ENCODE measurements at places on chromosomes 3 and 15. TPM values are rescaled to one million over a fixed set of nuclear protein-coding genes. Genes with fewer than 3 reads are reported as not detected.

- peak; percentile 58 for DNase-seq
Observed at GRCh38 chr3:107431246-107432012, 54.2 kb downstream of the CCDC54 start.

The OR5K2 gene
- not detected for total RNA-seq

The KNG1 gene
- not detected for total RNA-seq

DNA sequence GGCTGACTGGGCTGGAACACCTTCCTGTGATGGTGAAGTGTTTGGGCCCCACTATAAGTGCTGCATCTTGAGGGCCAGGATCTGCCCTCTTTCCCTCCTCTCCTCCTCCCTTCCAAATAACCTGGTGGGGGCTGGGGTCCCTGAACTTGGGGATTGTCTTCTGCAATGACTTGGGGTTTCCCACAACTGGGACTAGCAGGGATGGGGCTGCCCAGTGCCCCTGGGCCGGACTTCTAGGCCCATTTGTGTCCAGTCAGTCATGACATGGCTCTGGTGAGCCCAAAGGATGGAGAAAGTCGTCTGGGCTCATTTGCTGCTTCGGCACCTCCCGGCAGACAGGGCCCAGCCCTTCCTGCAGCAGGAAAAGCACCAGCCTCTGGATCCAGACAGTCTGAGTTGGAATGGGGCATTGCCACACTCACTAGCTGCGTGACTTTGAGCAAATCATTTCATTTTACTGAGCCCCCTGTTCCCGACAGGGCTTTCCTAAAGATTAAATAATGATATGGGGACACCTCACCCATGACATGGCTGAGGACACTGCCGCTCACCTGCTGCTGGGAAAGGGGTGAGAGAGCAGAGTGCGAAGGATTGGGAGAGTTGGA lies 113.2 kb downstream of the DNAJB8 start:
- DNase-seq = no peak

DNA sequence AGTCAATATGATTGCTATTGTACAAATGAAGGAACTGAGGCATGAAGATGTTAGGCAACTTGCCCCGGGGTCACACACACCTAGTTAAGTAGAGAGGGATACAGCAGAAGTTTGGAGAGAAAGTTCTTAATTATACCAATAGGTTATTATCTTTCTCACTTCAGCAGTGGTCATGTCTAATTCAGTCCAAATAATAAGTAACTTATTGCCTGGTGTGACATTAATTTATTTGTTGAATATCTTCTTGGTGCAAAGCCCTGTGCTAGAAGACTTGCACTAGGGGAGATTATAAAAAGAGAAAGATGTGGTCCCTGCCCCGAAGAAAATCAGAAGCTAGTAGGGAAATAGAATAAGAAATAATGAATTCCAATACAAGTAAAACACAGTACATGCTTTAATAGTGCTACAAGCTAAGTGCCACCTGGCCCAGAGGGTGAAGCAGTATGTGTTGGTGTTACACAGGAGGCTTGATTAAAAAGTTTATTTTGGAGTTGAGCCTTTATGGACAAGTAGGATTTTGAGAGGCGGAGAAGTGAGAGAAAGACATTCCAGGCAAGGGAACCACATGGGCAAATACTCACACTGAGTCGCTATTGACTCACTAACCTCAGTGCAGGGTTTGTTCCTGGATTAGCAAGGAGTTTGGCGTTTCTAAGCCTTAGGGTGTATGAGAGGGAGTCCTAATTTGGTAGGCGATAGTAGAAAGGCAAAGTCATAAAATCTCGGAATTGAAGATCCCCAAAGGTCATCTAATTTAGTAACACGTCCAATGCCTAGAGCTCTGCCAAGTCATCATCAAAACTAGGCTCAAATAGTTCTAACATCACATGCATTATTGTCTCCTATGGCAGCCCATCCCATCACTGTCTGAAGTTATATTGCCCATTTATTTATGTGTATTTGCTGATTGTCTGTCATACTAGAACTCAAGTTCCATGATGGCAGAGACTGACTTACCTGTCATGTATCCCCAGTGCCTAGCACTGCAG lies 19.2 kb upstream of the GSK3B start:
- peak; percentile 97 for DNase-seq

Data from foreskin keratinocyte (primary cell).